ENCODE measurements at places on chromosomes 3 and 15.

DNA sequence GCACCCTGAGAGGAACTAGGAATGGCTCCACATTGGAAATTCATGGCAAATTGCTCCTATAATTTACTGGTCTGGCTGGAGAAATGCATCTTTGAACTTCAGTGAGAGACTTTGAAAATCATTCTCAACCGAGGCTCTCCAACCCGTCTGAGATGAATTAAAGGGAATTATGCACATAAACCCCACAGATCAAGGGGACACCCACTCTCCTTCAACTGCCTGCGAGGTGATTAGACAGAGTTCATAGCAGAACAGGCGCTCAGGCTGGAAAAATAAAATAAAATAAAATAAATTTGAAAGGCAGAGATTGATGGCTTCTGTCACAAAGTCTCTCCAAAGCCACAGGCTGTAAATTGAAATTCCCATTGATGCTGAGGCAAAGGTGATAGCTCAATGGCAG lies 37.7 kb downstream of the MEGF11 start:
- no peaks in the 10 kb centered on the region for H3K27me3 ChIP-seq
- no peak overlapping the region for H3K27ac ChIP-seq
- no peak for DNase-seq
- no peaks in the 10 kb centered on the region for H3K36me3 ChIP-seq
- no peak overlapping the region for H3K4me3 ChIP-seq

GRCh38 chr15:59537403-59537802 lies 74.2 kb upstream of the GCNT3 start:
- no peaks in the 10 kb centered on the region for H3K27me3 ChIP-seq
- DNase-seq, result no peak
- H3K36me3 ChIP-seq, result no peaks in the 10 kb centered on the region
- H3K27ac ChIP-seq, result no peak overlapping the region

GRCh38 chr15:98809273-98809672 lies 160.9 kb downstream of the IGF1R start:
- no peaks in the 10 kb centered on the region for H3K36me3 ChIP-seq
- H3K4me1 ChIP-seq, result peaks cover 56% of the 10 kb centered on the region
- no peak overlapping the region for H3K4me3 ChIP-seq
- H3K27ac ChIP-seq, result no peak overlapping the region

DNA sequence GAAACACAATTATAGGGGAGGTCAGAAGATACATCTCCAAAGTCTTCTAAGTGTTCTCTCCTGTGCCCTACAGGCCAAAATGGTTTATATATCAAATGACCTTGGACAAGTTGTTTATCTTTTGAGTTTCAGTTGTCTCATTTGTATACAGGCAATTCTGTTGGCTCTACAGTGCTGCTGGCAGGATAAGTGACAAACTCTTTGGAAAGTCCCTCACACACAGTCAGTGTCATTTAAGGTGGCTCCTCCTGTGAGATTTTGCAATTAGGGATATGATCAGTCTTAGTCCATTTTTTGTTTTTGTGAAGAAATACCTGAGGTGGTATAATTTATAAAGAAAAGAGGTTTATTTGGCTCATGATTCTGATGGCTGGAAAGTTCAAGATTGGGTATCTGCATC lies 1035.8 kb upstream of the CFAP20DC start:
- no peak overlapping the region for H3K27ac ChIP-seq
- H3K4me3 ChIP-seq, result no peak overlapping the region
- DNase-seq, result no peak

DNA sequence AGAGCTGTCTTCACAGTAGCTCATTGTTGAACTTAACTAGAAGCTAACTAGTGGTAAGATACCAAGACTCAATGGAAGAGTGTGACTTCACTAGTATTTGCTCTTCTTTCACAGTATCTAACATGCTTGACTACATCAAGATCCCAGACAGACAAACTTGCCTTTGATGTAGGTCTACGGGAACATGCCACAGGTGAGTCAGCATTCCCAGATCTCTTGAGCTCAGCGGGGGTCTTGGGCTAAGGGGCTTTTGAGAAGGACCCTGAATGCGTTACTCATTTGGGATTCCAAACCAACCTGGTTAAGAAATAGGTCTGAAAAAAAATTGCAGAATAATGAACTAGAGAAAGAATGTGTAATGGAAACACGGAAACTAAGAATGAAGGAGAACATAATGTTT lies 222.4 kb downstream of the RYR3 start:
- H3K36me3 ChIP-seq, result no peaks in the 10 kb centered on the region
- no peak overlapping the region for H3K27ac ChIP-seq
- no peak overlapping the region for H3K4me3 ChIP-seq
- no peaks in the 10 kb centered on the region for H3K27me3 ChIP-seq
- DNase-seq, result no peak
- H3K4me1 ChIP-seq, result no peaks in the 10 kb centered on the region
